ENCODE measurements at places on chromosomes 5 and 9. TPM values are rescaled to one million over a fixed set of nuclear protein-coding genes. Genes with fewer than 3 reads are reported as not detected.
A peak's percentile ranks its signal among the peaks of the same experiment; 100 is the strongest.

DNA sequence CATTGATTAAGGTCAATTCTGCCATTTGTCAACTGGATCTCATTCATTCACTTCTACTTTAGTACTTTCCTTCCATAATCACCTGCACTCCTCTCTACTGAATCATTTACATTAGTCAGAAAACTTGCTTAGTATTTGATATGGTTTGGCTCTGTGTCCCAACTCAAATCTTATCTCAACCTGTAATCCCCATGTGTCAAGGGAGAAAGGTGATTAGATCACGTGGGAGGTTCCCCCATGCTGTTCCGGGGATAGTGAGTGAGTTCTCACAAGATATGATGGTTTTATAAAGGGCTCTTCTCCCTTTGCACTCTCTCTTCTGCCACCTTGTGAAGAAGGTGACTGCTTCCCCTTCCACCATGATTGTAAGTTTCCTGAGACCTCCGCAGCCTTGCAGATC is 23.7 kb upstream of the UGCG start:
- no peak for DNase-seq

DNA sequence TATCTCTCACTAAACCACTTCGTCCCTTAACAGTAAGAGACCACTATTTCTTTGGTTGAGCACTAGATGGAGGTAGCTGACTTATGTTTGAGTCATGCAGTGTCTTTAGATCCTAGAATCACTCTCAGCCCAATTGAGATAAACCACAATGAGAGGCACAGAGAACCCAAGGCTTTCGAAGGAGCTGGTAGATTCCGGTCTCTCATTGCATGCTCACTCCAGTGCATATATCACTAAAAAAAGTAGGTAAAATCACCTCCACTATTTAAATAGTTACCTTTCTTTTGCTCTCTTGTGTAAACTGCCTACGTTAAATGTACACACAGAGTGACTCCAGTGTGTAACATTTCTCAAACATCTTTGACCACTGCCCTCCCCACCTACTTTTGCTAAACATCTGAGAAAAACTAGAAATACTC is 27.6 kb downstream of the ACTL7A start:
- DNase-seq: no peak

- peak; percentile 81 for DNase-seq
These were observed 57.7 kb downstream of the DUSP1 start for GRCh38 chr5:172713113-172713808.

DNA sequence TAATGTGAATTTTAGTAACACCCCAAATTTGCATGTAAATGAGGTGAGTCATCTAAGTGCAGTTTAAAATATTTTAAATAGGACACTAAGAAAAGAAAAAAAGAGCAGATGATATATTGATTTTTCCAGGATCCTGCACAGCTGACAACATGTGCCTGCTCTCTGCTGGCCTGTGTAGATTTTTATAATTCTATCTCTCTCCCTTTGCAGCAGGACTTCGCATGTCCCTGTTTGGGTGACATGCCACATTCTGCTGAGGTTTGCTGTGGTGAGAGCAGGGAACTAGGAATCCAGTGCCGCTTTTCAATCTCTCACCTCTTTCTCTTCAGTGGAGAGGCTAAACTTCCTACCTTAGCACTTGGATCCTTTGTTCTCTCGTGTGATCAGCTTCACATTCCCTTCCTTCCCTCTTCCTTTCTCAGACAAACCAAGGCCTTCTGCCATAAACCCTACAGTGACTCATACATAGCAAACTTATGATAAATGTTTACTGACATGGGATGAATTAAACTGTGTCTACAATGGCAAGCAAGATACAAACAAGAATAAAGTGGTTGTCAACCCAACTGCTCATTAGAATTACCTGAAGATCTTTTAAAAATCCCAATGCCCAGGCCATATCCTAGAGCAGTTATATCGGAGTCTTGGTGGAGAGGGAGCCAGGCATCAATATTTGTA is 198.8 kb upstream of the EFNA5 start:
- no peak for DNase-seq

DNA sequence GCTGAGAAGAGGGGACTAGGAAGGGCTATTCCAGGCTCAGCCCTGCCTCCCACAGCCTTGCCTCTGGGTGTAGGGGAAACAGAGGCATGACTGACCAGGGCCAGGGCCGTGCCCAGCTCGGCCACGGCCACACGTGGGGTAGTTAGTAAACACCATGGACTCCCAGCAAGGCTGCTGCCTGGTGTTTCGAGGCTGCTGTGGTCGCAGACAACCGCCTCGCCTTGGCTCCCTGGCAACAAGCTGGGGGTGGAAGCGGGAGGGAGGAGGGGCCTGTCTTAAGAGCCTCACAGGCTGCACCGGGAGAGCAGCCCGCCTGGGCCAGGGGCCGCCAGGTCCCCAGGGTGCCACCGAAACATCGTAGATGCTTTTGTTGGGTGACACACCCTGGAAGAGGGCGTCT is 90.2 kb upstream of the CACNA1B start:
- no peak for DNase-seq

DNA sequence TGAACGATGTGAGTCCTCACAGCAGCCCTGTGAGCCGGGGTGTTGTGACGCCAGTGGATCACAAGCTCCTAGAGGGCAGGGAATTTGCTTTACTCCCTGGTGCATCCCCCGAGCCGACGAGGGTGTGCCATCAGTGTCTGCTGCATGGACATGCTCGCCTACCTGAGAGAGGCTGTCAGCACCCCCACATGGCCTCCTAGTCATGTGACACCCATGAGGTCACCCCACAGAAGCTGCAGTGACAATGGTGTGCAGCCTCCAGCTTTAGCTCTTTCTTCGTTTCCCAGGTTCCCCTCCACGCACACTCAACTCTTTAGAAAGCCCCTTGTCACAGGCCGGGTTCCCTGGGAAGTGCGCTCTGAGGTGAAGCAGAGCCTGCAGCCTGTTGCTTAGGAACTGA is 19.8 kb upstream of the GABBR2 start:
- no peak for DNase-seq

DNA sequence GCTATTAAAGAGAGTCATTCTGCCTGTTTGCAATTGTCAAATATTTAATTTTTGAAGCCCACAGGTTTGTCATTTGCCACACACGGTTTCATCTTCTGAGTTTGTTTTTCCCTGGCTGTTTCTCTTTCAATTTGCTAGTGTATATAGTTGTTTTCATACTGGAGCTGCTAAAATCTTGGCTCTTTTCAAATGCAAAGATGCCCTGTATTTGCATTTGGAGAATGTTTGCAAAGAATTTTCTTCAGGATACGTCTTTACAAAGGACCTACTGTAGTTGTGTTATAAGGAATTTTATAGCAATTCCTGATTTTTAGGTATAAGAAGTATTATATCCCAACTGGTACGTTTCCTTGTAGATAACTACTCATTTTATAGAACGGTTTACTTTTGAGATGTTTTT is 48.0 kb downstream of the IZUMO3 start:
- DNase-seq: no peak

- no peak for DNase-seq
These were observed 56.3 kb downstream of the SPTLC1 start for GRCh38 chr9:92058723-92059444.

DNA sequence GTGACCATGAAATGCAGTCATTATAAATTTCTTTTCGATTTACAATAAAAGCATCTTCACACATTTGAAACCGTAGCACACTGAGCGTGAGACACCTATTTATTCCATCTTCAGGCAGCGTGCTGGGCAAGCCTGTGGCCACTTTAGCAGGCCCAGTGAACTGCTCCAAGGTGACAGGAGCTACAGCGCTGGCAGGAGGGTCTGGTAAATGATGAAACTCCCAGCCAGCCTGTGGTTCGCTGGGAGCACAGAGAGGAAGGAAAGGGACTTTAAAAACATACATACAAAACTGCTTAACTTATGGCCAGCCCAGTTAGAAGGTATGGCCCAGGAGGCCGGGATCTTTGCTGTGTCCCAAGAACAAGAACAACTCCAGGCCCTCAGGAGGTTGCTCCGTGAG is 5.1 kb downstream of the RAPGEF1 start:
- no peak for DNase-seq

DNA sequence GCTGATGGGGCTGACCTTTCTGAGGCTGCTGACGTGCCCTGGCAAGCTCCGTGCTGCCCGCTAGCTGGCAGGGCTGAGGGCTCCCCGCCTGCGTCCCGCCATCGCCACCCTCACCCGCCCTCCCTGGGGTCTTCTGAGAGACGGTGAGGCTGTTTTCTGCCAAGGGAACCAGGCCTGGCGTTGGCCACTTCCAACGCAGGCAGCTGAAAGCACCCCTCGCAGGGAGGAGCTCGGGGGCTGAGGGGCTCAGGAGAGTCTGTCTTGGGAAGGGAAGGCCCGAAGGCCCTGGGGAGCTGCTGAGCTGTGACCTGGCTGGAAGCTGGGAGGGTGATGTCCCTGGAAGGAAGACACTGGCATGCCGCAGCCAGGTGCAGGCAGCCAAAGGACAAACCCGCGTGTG is 9.8 kb upstream of the TMEM250 start:
- DNase-seq: no peak

DNA sequence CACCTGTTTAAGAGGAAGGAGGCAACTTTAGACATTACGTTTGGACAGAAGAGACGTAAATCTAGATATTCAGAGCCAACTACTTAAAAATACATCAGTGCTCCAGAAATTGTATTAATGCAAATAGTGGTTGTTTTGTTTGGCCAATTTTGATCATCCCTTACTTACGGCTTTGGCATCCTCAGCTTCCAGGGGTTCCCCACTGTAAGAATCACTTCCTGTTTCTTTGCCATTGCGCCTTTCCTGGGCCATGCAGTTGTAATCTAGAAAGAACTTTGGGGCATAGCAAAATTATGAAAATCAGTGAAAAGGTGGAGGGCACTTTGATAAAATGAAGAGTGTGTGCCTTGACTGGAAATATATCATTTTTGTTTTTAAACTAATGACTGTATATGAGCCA is 537.2 kb upstream of the TLE4 start:
- no peak for DNase-seq

- no peak for DNase-seq
These were observed 14.7 kb upstream of the NDUFS4 start for GRCh38 chr5:53545744-53546143.

DNA sequence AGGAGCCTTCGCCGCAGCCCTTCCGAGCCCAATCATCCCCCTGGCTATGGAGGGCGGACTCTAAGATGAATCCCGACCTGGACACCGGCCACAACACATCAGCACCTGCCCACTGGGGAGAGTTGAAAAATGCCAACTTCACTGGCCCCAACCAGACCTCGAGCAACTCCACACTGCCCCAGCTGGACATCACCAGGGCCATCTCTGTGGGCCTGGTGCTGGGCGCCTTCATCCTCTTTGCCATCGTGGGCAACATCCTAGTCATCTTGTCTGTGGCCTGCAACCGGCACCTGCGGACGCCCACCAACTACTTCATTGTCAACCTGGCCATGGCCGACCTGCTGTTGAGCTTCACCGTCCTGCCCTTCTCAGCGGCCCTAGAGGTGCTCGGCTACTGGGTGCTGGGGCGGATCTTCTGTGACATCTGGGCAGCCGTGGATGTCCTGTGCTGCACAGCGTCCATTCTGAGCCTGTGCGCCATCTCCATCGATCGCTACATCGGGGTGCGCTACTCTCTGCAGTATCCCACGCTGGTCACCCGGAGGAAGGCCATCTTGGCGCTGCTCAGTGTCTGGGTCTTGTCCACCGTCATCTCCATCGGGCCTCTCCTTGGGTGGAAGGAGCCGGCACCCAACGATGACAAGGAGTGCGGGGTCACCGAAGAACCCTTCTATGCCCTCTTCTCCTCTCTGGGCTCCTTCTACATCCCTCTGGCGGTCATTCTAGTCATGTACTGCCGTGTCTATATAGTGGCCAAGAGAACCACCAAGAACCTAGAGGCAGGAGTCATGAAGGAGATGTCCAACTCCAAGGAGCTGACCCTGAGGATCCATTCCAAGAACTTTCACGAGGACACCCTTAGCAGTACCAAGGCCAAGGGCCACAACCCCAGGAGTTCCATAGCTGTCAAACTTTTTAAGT is 819 bp downstream of the ADRA1B start:
- DNase-seq: no peak

- no peak for DNase-seq
These were observed at the start of gene ECM2 for GRCh38 chr9:92535940-92536850. Gene ECM2, minus strand, starts transcription at chr9:92535990. Its CDS starts 13,124 bp downstream, at chr9:92522866.

- DNase-seq: no peak
These were observed 57.7 kb upstream of the CER1 start for GRCh38 chr9:14780251-14780650.

GRCh38 chr5:113384782-113385285 is 50.0 kb downstream of the TSSK1B start:
- no peak for DNase-seq

DNA sequence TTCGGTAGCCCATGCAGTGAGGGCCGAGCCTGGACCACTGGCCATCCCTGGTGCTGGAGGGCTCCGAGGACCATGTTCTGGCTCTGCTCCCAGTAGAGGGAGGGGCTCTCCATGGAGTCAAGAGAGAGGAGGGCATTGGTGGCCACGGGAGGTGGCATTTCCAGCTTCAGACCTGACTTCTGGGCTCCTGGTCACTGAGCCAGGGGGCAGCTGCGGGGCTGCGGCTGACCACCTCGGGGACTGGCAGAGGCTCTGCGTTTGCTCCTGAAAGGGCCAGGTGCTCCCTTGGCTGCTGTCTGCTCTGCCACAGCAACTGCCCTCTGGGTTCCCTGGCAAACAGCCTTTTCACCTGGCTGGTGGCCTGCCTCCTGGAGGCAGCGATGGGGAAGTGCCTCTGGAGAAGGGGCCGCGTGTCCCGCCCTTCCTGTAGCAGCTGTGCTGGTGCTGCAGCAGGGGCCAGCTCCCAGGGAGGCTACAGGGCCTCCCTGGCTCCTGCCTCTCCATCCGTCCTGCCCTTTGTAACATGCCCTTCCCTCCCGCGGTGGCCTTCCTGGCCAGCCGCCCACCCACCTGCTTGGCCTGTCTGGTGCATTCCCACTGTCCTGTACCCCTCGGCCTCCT is 144.6 kb downstream of the CACNA1B start:
- DNase-seq: no peak

DNA sequence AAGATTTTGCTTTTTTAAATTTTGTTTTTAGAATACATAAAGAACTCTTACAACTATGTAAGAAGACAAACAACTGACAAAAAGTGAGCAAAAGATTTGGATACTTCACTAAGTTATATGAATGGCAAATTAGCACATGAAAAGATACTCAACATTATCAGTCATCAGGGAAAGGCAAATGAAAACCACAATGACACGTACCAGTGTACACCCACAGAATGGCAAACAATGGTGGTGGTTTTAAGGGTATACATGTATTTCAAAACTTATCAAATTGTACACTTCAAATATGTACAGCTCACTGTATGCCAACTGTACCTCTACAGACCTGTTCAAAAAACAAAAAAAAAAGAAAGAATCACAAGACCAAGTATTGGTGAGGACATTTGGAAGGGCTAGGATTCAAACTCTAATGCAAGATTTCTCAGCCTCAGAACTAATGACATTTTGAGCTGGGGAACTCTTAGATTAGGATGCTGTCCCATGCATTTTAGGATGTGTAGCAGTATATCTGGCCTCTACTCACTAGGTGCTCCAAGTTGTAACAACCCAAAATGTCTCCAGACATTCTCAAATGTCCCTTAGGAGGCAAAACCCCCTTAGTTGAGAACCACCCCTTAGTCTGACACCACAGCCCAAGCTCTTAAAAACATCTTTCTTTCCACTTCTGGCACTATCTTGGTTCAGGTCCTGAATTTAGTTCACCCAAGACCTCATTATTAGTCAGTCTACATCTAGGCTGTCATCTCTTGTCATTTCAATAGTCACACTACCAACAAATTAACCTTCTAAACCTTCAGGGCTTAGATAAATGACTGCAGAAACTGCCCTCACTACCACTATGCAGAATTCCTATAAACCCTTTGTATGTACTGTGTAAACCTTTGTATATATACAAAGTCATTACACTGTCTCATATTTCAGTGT is 9.7 kb downstream of the SCAI start:
- no peak for DNase-seq

The SLC6A7 gene
- total RNA-seq: 15.7 TPM

The GPX8 gene
- total RNA-seq: 5.8 TPM

The PALM2AKAP2 gene
- not detected for total RNA-seq

The TAF11L5 gene
- total RNA-seq: not detected

The SLC24A2 gene
- total RNA-seq: not detected

The HRCT1 gene
- total RNA-seq: 18.4 TPM
